ENCODE measurements at places on chromosomes 4 and X.
A peak's percentile ranks its signal among the peaks of the same experiment; 100 is the strongest.

DNA sequence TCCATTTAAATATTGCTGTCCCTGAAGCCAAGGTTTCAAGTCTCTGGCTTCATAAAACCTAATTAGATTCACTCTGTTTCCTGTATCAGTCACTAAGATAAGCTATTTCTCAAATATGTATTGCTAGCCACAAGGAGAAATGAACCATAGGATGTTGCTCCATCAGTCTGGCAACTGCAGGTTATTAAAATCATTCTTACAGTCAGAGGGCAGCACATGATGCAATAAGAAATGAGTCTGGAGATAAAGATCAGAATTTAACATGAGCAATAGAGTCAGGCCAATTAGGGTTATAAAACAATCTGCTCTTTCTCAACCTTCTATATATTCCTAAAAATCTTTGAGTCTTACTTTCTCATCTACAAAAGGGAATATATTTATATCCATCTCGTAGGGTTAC, 7.2 kb downstream of the PRKG2 start:
- no peak for DNase-seq

- no peak for DNase-seq
Measured at GRCh38 chr4:122980860-122981259, 58.5 kb upstream of the NUDT6 start.

DNA sequence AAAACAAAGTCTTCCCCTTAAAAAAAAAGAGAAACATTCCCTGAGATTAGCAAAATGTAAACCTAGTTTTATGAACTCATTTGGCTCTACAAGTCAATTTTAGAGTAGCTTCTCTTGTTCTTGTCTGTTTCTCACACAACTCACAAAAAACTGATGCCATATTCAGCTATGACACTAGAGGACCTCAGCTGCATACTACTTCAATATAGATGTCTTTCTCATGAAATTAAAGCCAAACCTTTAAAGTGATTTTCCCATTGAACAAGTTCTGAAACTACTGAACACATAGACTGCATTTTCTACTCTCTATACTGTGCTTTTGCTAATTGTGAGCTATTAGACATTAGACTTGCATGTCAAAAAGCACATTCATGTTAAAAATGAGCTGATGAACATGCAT, 49.8 kb downstream of the TBCK start:
- peak; percentile 9 for DNase-seq

DNA sequence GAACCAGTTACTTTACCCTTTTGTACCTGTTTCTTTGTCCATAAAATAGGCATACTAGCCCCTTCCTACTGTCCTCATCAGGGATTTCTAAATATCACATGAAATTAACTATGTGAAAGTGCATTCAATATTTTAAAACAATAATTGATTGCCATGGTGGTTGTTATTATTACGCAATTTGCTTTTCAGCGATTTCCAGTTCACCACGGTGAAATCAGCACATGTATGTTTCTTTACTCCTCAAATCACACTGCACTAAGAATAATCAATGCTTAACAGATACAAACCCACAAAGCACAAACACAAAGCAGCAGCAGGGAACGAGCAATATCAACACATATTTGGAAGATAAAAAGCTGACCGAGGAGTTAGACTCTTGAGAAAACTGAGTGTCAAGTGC, 371.3 kb upstream of the NOCT start:
- DNase-seq, result no peak

DNA sequence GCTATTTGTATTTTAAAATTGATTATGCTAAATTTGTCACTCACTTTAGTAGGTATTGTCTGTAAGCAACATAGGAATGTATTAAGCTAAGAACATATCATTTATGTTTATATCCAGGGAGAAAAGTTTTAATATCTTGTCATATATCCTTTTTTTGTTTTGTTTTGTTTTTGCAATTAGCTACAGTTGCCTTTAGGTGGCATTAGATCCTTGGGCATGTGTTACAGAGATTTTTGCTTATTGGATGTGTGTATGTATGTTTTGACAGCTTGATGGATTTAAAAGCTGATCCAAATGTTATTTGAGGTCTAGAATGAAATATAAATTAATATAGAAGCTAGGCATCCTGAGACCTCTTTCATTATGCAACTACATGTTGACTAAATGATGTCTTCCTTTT, 36.1 kb upstream of the OTUD4 start:
- peak; percentile 8 for DNase-seq

DNA sequence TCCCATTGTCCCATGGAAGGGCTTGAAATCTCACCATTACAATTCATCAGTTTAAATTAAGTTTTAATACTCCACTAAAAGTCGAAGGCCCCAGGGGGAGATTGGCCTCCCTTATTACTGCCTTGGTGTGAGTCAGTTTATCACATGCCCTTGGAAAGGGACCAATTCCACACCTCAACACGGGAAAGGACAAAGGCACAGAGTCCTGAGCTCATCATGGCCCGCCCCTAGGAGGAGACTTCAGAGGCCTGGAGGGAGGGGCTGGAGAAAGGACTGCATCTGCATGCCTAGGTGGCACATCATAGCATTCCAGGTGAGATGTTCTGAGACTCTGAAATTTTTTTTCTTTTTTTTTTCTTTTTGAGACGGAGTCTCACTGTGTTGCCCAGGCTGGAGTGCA, 2.8 kb upstream of the SEL1L3 start:
- DNase-seq, result no peak

DNA sequence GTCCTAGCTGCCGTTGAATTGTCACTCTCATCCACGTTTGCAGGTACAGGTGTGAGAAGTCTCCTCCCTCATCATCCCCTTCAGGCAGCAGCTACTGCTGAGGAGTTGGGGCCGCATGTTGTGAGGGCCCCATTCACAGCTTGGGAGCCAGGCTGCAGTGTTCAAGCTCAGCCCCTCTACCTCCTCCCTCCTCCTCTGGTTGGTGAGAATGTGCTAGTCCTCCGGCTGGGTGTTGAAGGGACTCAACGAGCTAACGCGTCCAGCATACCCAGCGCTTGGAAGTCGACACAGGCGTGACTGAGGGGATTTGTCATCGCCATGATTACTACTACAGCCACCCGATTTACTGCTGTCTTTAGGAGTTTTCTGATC, 82.0 kb upstream of the PSAPL1 start:
- no peak for DNase-seq

GRCh38 chr4:8305851-8306471, 36.4 kb downstream of the HTRA3 start:
- no peak for DNase-seq

- no peak for DNase-seq
Measured at GRCh38 chr4:69546134-69546765, 50.5 kb upstream of the UGT2B4 start.

DNA sequence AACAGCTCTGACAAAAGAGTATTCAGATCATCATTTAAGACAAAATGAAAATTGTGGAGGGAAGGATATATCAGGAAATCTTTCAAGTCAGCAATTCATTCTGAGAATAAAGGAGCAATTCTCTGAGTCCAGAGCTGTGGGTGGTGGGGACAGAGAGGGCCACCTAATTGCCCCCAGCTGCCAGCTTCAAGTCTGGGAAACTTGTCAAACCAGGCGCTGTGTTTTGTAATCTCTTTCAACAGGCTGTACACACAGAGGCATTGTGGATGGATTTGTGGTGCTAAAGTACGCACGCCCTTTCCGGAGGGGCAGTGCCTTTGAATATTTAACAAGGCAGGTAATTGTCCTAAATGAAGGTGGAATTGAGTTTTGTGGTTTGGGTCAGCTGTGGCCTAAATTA, 591.1 kb upstream of the BOD1L1 start:
- no peak for DNase-seq
